ENCODE measurements at places on chromosomes 16 and 17. TPM values are rescaled to one million over a fixed set of nuclear protein-coding genes. Genes with fewer than 3 reads are reported as not detected.

DNA sequence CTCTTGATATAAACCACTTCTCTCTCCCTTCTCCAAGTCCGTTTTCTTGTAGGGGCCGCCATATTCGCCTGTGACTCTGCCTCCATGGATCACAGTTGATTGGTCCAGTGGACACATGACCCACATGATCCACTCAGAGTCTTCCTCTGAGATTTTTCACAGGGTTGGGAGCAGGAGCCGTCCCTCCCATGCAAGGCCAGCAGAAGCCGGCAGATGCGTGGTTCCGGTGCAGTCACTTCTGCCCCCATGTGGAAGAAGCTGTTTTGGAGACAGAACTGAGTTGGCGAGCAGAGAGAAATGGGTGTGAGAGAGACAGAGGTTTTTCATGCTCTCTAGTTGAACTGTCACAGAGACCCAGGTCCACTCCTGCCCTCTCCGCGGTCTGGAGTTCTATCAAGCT lies 83.3 kb downstream of the C16orf95 start:
- peak; percentile 36 for DNase-seq

DNA sequence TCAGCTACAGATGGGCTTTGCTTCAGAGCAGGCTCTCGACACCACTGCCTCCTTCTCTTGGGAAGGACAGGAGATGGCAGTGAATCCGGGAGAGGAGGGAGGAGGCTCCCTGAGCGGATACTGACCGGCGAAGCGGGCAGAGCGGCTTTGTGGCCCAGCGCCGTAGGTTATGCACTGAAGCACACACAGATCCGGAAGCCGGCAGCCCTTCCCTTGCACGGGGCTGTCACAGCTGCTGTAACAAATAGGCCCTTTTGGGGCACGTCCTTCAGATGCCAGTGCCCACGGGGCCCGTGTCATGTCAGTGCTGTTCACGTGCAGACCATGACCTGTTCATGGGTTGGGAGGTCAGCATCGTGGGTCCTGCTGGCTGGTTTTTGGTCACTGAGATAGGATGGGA lies 144.7 kb upstream of the CHMP6 start:
- no peak for DNase-seq

DNA sequence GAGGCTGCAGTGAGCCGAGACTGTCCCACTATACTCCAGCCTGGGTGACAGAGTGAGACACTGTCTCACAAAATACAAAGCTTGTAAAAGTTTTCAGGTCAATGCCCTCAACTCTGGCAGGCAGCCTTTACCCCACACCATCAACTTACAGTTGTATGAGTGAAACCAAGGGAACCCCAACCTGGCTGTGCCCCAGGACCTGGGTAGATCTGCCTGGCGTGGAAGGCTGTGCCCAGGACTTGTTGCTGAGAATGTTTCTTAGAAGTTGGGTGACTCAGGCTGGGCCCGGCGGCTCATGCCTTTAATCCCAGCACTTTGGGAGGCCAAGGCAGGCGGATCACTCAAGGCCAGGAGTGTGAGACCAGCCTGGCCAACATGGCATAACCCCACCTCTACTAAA lies 7.8 kb downstream of the CES3 start:
- DNase-seq, result no peak

DNA sequence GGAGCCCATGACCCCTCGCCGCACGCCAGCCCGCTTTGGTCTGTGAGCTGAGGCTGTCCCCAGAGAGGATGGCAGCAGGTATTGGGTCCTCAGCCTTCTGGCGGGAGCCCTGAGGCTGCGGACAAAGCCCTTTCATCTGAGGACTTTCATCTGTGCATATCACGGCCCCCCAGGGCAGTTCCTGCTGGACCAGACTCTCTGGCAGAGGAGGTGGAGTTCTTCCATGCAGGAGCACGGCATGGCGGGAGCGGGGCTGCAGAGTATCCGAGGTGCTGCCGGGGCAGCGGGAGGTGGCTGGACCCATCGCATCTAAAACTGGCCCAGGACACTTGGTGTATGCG lies 18.8 kb downstream of the DHX38 start:
- DNase-seq, result no peak

GRCh38 chr17:77749989-77750388 lies 208.5 kb upstream of the TNRC6C start:
- DNase-seq, result no peak

DNA sequence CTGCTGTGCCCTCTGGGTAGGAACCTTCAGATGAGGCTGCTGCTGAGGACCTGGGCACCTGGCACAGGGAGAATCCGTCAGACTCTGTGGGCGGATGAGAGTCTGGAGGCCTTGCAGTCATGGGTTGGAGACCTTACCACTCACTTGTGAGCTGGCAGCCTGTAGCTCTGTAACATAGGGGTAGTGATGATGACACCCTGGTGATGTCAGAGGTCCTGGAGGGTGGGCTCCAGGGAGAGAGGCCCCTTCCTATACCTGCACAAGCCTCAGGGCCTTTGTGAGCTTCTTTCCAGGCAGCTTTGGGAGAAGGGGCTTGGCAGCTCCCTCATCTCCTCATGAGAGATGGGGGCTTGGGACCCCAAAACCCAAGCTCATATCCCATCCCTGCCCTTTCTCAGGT lies 1.6 kb downstream of the MIEF2 start:
- DNase-seq, result no peak

The SULT1A4 gene
- polyA plus RNA-seq, result 25.9 TPM

- no peak for DNase-seq
These were observed 87.6 kb downstream of the CFDP1 start for GRCh38 chr16:75345711-75346110.

DNA sequence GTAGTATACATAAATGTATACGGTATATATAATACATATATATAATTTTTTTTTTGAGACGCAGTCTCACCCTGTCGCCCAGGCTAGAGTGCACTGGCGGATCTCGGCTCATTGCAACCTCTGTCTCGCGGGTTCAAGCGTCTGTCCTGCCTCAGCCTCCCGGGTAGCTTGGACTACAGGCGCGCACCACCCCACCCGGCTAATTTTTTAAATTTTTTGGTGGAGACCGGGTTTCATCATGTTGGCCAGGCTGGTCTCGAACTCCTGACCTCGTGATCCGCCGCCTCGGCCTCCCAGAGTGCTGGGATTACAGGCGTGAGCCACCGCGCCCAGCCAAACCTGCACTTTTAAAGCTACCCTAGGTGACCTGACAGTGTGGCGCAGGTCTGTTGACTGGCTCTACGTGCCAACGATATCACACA lies 745 bp downstream of the PAM16 start:
- DNase-seq, result no peak

- DNase-seq, result no peak
These were observed 44.2 kb downstream of the NEUROD2 start for GRCh38 chr17:39563476-39563875.

The WNT3 gene
- polyA plus RNA-seq, result 5.9 TPM

DNA sequence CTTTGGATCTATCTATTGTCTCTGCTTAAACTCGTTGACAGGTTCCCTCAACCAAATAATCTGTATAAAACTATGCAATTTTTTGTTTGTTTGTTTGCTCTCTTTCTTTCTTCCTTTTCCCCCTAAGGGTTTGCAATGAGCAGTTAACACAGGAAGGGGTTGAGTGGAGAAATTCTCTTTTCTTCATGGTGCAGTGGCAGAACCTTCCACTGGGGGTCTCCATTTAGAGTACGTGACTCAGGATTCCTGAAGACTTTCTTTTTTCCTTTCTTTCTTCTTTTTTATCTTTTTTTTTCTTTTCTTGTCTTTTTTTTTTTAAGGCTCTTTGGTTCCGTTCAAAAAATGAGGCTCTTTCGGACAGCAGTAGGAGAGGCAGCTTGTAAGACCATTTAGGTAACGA lies 19.5 kb upstream of the RBFOX1 start:
- peak; percentile 10 for DNase-seq

All from A549 (cell line).